ENCODE measurements at places on chromosomes 12 and 14. TPM values are rescaled to one million over a fixed set of nuclear protein-coding genes. Genes with fewer than 3 reads are reported as not detected.

Gene GARIN6
- not detected for total RNA-seq

Gene SERPINA12
- not detected for total RNA-seq

DNA sequence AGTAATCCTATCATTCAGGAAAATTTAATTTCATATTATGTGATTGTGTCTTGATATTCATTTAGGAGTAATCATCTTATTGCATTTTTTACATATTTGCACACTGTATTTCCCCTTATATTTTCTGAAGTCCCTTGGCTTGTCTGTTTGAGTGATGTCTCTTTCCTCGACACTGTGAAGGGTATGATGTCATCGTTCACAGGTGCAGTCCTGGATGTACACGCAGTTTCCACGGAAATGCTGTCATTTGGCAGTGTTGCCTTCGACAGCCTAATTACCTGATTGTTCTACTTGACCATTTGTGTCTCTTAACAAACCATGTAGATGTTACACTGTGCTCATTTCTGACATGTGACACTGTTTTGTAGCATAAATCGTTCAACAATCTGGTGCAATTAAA, 1277.0 kb downstream of the TMEM121 start:
- DNase-seq, result no peak

DNA sequence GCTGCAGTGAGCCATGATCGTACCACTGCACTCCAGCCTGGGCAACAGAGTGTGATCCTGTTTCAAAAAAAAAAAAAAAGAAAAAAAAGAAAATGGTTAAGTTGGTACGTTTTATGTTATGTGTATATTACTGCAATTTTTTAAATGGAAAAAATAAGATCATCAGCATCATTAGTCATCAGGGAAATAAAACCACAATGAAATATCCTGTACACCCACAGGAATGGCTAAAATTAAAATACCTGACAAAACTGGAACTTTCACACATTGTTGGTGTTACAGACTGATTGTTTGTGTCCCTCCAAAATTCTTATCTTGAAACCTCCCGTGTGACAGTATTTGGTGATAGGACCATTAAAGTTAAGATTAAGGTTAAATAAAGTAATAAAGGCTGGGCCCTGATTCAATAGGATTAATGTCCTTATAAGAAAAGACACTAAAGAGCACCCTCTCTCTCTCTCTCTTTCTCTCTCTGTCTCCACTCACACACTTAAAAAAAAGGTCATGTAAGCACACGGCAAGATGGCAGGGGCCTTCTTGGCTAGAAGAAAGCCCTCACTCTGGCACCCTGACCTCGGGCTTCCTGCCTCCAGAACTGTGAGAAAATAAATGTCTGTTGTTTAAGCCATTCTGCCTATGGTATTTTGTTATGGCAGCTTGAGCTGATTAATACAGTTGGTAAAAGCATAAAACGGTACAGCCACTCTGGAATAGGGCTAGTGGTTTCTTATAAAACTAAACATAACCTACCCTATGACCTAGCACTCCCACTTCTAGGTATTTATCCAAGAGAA, 48.3 kb upstream of the ZFP36L1 start:
- no peak for DNase-seq

DNA sequence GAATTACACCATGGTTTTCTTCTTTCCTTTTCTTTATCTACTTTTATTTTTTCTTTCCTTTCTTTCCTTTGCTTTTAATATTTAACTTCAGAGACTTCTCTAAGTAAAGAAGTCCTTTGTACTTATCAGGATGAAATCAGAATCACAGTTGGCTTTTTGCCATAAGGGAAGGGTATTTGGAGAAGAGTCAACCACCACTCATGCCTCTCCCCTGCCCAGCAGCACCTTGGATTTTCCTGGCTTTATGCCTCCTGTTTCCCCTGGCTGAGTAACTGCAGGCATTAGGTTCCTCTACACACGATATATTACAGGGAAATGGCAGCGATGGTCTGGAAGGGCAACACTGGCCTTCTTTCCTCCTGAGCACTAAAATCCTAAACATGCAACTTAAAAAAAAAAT, 266.4 kb upstream of the CAND1 start:
- no peak for DNase-seq

- DNase-seq, result no peak
These were observed 544.5 kb upstream of the ATP2B1 start for GRCh38 chr12:90253136-90253535.

Gene LGALS3
- 146 TPM for total RNA-seq

DNA sequence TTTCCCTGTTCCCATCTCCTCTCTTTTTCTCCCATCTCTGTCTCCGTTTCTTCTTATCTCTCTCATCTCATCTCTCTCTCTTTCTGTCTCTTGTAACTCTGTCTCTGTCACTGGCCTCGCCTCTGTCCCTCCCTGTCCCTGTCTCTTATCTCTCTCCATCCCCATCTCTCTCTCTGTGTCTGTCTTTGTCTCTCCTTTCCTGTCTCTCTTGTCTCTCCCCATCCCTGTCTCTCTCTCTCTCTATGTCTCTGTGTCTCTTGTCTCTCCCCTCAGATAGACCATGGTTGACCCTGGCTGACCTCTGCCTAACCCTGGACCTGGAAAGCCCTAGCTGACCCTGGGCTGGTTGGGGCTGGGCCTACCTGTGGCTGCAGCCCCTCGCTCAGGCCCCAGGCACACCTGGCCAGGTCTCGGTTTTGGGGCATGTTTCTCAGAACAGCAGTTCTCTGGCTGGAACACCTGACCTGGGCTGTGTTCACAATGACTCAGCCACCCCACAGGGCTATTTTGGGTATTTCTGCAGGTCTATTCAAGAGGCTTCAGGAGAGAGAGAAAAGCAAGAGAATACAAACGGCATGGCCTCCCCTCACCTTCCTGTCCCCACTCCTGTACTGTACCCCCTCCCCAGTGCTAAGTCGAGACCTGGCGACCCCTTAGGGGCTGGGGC, 174.4 kb downstream of the TMEM121 start:
- no peak for DNase-seq

GRCh38 chr12:53994264-53995001, 5.5 kb upstream of the HOXC9 start:
- DNase-seq, result no peak

Measured in Panc1 (cell line).